Esophagus squamous epithelium (tissue), 5 donors: ENCODE measurements at places on chromosomes 12 and 14.
A peak's percentile ranks its signal among the peaks of the same experiment; 100 is the strongest.

GRCh38 chr12:92757597-92758121 is 54.9 kb downstream of the PLEKHG7 start:
- DNase-seq = no peak

DNA sequence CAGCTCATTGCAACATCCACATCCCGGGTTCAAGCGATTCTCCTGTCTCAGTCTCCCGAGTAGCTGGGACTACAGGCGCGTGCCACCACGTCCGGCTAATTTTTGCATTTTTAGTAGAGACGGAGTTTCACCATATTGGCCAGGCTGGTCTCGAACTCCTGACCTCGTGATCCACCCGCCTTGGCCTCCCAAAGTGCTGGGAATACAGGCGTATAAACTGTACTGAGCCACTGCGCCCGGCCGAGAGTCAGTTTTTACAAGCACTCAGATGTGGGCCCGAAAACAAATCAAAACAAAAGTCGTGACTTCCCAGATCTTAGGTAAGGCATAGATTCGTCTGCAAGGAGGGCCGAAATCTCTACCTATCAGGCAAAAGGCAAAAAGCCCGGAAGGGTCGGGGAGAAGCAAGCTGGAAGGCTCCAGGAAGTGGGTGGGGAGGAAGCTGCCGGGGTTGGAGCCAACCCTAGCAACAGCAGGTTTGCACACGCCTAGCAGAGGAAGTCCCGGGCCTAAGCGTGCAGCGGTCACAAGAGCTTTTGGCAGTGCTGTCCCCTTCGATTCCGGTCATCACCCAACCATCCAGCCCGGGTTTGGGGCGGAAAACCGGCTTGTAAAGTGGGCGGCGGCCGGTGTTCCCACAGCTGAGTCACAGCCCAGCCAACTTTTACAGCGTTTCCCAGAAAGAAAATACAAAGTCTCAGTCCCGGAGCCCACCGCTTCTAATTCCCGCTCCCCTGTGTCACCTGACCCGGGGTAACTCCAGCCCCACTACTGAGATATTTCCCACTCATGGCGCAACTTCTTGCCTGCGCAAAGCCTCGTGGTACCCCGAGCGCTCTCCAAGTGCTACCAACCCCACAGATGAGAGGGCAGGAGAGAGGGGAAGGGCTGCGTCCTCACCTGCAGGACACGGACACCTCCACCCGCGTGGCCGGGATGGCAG is 583 bp downstream of the CPNE8 start:
- DNase-seq = peak; percentile 48

GRCh38 chr12:68505970-68506369 is 104.7 kb upstream of the RAP1B start:
- no peak for DNase-seq

- DNase-seq = no peak
Observed at GRCh38 chr12:109737631-109738030, 24.0 kb downstream of the FAM222A start.

DNA sequence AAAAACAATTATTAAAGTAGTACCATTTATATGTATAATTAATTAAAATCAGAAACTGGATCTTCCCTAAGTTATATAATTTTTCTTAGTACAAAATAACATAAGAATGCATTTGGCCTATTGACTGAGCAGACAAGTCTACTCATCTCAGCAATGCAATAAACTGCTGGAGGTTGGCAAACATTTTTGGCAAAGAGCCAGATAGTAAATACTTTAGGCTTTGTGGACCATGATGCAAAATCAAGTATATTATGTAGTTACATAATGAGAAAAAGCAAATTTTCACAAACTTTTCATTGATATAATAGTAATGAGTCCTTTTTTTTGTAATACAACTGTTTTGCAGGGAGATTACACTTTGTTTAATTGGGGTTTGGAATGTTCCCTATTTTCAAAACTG is 30.9 kb downstream of the ERGIC2 start:
- DNase-seq = no peak

DNA sequence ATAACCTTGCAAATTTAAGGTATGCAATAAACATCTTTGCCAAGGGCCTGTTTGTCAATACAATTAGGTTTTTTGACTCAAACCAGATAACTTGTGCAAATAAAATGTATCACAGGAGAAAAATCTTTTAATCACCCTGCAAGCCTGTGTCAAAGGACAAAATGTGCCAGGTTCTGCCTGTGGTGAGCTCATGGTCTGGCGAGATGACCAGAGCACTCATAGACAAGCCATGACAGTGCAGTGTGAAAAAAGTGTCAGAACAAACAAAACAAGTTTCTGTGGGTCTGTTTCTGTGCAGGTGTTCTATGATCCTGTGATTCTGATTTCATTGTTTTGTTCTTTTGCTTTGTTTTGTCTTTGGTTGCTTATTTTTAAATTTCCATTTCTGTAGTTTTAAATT is 847.2 kb downstream of the VRK1 start:
- no peak for DNase-seq

- DNase-seq = no peak
Observed at GRCh38 chr12:94690198-94690771, 39.9 kb upstream of the TMCC3 start.

DNA sequence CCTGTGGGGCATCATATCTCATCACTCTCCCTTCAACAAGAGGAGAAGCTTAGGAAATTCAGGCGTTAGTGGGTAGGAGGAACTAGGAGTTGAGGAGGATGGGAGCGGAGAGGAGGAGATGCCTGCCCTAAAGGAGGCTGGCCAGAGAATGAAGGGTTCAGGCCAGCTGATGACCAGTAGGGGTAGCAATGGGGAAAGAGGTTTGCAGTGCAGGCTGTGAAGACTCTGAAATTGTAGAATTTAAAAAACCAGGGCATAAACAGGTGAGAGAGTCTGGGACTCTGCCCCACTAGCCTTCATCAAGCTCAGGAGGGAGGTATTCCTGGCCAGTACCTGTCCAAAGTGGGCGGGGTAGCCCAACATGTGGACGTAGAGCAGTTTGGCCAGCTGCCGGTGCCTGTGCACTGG is 809 bp downstream of the AP1G2 start:
- no peak for DNase-seq

DNA sequence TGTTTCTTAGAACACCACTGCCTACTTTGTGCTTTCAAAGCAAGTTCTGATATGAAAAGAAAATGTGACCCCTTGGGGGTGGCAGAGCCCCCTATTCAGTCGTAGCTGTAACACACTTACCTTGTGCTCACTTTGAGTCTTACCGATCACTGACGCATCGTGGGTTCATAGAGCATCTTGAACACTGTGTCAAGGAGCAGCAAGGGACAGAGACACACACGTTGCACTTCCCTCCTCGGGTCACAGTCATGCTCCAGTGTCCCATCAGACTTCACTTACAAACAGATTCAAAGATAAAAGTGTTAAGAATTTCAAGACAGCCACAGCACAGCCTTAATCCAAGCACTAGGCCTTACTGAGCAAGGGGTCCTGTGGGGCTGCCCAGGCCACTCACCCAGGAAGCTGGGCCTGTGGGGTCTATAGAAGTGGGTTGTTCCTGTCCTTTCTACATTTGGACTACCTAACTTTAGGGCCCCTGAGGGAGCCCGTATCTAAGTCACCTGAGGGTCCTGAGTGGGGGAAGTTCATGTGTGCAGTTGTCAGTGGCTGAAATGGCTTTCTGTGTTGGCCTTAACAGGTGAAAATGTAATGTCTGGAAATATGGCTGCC is 75.4 kb upstream of the BDKRB2 start:
- DNase-seq = no peak

- no peak for DNase-seq
Observed at GRCh38 chr14:51654533-51654845, 2.8 kb downstream of the FRMD6 start.

GRCh38 chr12:72491426-72491825 is 219.3 kb downstream of the TRHDE start:
- DNase-seq = no peak

- no peak for DNase-seq
Observed at GRCh38 chr12:109968032-109968420, 28.1 kb downstream of the GIT2 start.

DNA sequence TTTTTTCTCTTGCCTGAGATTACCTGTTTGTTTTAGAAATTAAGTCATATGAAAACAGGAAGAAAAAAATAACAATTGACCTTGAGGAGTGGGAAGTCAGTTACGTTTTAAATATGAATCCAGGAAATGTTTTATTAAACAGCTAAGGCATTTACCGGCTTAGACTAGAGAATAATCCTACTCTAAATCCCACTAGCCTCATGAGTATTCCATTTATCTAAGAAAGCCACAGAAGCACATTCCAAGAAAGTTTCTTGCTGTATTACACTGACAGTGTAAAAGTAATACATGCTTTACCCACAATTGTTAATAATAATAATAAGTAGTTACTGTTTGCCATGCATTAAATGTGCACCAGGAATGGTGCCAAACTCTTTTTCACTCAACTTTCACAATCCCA is 90.9 kb downstream of the BMP4 start:
- no peak for DNase-seq

DNA sequence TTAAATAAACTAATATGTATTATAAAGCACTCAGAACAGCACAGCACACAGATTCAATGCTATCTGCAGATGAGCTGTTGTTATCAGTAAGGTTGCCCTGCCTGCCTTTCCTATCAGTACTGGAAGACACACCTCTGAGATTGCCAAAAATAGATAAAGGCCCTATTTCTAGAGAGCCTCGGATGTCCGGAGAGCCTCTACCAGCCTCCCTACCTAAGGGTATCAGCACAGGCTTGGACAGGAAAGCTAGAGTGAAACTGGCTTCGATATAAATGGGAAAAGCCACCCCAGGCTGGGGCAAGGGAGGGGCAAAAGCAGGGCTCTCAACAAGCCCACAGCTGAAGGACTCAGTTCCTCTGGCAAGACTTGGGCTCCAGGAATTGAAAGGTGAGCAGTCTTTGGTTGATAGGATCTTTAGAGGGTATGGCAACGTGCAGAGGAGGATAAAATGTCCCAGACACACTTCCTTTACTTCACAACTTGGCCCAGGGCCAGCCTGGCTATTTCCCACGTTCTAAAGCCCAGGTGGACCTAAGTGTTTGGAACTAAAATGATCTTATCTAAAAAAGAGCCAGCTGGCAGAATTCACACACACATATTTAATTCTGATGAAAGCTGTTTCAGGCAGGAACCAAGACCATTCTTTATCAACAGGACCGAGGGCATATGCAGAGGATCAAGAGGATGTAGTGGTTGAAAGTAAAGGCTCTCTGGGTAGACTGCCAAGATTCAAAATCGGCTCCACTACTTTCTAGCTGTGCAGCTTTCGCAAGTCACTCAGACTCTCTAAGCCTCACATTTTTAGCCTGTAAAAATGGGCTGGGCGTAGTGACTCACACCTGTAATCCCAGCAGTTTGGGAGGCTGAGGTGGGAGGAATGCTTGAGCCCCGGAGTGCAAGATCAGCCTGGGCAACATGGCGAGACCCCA is 37.8 kb upstream of the ITPR2 start:
- no peak for DNase-seq

DNA sequence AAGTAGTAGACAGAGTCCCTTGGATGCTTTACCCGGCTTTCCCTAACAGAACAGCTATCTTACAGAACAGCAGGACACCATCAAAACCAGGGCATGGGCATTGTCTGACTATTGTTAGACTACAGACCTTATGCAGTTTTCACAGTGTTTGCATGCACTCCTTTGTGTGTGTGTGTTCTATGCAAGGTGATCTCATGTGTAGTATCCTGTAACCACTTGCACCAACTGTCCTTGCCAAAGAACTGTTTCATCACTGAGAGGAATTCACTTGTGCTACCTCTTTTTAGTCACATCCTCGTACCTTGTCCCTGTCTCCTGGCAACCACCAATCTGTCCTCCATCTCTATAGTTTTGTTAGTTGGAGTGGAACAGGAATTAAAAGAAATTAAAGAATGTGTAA is 183.6 kb upstream of the PZP start:
- no peak for DNase-seq

GRCh38 chr12:94305130-94305957 is 154.3 kb downstream of the CEP83 start:
- DNase-seq = no peak

DNA sequence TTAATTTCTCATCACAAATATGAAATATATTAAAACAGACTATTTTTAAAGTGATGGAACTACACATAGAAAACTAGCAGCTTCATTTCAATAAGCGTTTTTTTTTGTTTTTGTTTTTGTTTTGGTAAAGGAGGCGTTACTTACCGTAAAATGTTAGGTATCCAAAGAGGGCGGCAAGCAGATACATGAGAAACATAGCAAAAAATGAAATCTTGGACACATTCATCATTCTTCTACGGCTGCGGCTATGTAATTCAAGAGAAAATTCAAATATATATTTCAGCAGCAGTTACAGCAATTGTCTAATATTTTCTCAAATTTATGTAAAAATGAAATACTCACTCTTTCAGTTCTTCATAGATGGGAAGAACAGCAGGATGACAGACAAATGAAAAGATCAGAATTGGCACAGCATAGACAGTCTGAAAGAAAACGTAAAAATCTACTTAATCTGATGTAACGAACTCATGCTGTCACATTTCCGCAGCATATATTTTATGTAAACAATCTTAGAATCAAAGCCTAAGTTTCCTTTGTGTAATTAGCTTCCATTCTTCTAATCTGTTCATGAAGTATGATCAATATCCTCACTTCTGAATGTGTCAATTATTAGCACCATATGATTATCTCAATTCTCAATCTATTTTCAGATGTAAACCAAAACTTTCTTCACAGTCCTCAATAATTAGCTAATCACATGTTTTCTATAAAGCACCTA is 8.8 kb downstream of the SLC38A2 start:
- no peak for DNase-seq

- no peak for DNase-seq
Observed at GRCh38 chr14:81534510-81535074, 939 bp upstream of the SEL1L start.

GRCh38 chr14:78605897-78606500 is 435.8 kb downstream of the NRXN3 start:
- no peak for DNase-seq

GRCh38 chr12:121740847-121741246 is 28.3 kb downstream of the TMEM120B start:
- DNase-seq = no peak

GRCh38 chr14:106372870-106373652 is 846.7 kb downstream of the TMEM121 start:
- no peak for DNase-seq

- DNase-seq = no peak
Observed at GRCh38 chr12:38736821-38737220, 168.6 kb downstream of the CPNE8 start.

- no peak for DNase-seq
Observed at GRCh38 chr12:123267991-123268843, 3.4 kb downstream of the CDK2AP1 start.

- DNase-seq = no peak
Observed at GRCh38 chr14:104865631-104866441, 768 bp downstream of the CEP170B start.
